Activated naive CD8-positive, alpha-beta T cell treated with anti-CD3 and anti-CD28 coated beads for 36 hours (primary cell): ENCODE measurements at places on chromosomes 1 and 21. TPM values are rescaled to one million over a fixed set of nuclear protein-coding genes. Genes with fewer than 3 reads are reported as not detected.

- peaks cover 8% of the 10 kb centered on the region for H3K27me3 ChIP-seq
- no peak overlapping the region for H3K27ac ChIP-seq
- peaks cover 3% of the 10 kb centered on the region for H3K4me1 ChIP-seq
- H3K36me3 ChIP-seq: no peaks in the 10 kb centered on the region
- no peak for DNase-seq
These were observed 175.7 kb downstream of the KAZN start for GRCh38 chr1:14774225-14774624.

The DHDDS gene
- 45.9 TPM for total RNA-seq

DNA sequence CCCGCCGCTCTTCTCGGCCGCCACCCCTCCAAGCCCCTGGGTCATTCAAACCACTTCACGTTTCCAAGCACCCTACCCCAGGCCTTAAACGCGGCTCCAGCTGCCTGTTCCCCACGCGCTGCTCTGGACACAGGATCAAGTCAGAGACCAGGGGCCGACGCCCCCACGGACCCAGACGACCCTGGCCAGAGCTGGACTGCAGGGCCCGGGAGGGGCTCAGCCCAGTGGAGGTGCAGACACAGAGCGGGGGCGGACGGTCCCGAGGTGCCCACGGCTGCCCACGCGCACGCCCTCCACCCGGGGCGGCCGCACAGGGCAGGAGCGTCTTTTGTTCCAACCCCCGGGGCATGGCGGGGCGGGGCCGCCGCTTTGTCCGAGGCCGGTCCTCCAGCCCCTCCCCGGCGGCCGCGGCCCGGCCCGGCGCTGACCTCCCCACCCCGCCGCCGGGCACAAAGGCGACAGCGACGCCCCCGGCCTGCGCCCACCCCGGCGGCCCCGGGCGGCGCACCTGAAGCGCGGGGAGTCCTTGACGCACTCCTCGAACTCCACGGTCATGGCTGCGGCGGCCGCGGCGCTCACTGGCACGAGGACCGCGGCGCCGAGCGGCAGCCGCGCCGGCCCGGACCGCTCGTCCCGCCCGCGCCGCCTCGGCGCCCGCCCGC, 338 bp downstream of the ACAP3 start:
- DNase-seq: peak; percentile 31
- peak overlapping the region; percentile 85 for H3K4me3 ChIP-seq
- H3K27ac ChIP-seq: peak overlapping the region; percentile 68
- H3K4me1 ChIP-seq: peaks cover 20% of the 10 kb centered on the region

GRCh38 chr1:65443647-65444046, 23.2 kb downstream of the LEPR start:
- H3K27me3 ChIP-seq: no peaks in the 10 kb centered on the region
- no peak overlapping the region for H3K27ac ChIP-seq
- no peak for DNase-seq

DNA sequence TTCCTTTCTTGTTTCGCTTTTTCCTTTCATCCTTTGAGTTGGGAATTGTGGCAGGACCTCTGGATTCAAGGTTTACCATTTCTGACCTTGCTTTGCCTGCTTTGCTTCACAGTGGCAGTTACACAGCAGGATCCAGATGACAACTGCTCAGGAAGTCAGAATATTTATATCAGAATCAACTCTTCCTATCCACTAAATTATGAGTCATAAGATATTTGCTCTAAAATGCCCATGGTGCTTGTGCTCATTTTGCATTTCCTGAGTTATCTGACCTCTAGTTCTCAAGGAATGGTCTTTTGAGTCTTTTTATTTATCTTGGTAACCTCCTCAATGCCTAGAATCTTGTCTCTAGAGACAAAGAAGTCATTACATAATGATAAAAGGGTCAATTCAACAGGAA, 290.8 kb downstream of the LRRC7 start:
- H3K27me3 ChIP-seq: no peaks in the 10 kb centered on the region
- no peaks in the 10 kb centered on the region for H3K36me3 ChIP-seq
- DNase-seq: no peak
- H3K4me3 ChIP-seq: no peak overlapping the region
- no peak overlapping the region for H3K27ac ChIP-seq
- H3K4me1 ChIP-seq: no peaks in the 10 kb centered on the region

- no peaks in the 10 kb centered on the region for H3K27me3 ChIP-seq
- H3K4me3 ChIP-seq: no peak overlapping the region
- H3K4me1 ChIP-seq: no peaks in the 10 kb centered on the region
- H3K36me3 ChIP-seq: no peaks in the 10 kb centered on the region
These were observed 11.3 kb downstream of the GRIK1 start for GRCh38 chr21:29928537-29928936.

- no peak for DNase-seq
- H3K4me3 ChIP-seq: no peak overlapping the region
- peaks cover 5% of the 10 kb centered on the region for H3K4me1 ChIP-seq
- H3K27me3 ChIP-seq: no peaks in the 10 kb centered on the region
These were observed 103.1 kb upstream of the USP24 start for GRCh38 chr1:55318116-55318817.

The AMY1B gene
- total RNA-seq: not detected

DNA sequence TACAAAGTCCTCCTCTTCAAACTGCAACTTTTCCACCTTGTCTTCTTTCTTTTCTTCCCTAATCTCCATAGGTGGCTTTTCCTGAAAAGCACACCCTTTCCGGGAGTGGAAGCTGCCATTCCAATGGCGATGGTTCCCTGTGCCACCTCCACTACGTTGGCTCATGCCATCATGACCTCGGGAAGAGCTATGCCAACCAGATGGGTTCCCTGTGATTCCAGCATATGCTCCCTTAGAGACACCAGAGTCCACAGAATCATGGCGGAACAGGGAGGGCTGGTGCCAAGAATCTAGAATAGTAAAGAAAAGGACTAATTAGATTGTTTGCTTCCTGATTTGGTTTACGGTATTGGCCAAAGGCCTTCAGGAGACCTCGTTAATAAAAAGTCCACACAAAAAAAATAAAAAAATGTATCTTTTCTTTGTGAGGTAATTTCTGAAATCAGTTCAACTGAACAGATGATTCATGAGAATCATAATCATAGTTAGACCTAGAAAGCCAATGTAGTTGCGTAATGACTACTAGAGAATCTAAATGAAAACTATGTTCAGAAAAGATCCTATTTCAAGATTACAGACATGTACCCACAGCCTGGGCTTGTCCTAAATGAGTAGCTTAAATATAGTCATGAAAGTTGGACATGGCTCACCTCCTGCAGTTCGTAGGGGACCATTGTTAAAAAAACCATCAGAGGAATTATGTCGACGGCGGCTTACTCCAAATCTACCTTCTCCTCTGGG, 30.9 kb upstream of the CCDC17 start:
- peaks cover 12% of the 10 kb centered on the region for H3K36me3 ChIP-seq
- H3K4me3 ChIP-seq: no peak overlapping the region
- no peak for DNase-seq
- H3K27me3 ChIP-seq: no peaks in the 10 kb centered on the region

DNA sequence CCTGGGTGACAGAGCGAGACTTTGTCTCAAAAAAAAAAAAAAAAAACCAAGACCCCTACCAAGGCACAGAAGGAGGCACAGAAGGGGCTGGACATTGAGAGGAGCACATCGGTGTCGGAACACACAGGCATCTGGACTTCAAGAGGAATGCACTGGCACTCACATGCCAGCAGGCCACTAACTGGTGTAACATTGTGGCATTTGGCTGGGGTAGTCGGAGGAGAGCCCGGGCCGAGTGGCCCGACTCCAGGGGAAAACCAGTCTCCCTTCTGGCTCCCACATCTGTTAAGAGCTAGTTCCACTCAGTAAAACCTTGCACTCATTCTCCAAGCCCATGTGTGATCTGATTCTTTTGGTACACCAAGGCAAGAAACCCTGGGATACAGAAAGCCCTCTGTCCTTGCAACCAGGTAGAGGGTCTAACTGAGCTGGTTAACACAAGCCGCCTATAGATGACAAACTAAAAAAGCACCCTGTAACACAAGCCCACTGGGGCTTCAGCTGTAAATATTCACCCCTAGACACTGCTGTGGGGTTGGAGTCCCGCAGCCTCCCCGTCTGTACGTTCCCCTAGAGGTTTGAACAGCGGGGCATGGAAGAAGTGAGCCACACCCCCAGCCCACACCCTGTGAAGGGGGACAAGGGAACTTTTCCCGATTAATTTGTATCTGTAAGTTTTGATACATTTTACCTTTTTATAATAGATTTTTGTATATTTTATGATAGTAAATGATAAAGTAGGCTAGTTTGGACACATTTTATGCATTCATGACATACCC, 17.2 kb upstream of the AKIRIN1 start:
- no peak overlapping the region for H3K4me3 ChIP-seq
- H3K27me3 ChIP-seq: no peaks in the 10 kb centered on the region
- peaks cover 7% of the 10 kb centered on the region for H3K36me3 ChIP-seq
- peaks cover 5% of the 10 kb centered on the region for H3K4me1 ChIP-seq

The RNF11 gene
- 28.5 TPM for total RNA-seq

The HES3 gene
- total RNA-seq: not detected

- H3K27ac ChIP-seq: no peak overlapping the region
- no peaks in the 10 kb centered on the region for H3K27me3 ChIP-seq
- H3K4me1 ChIP-seq: peaks cover 8% of the 10 kb centered on the region
These were observed 103.1 kb downstream of the SLC25A24 start for GRCh38 chr1:108097018-108097417.

DNA sequence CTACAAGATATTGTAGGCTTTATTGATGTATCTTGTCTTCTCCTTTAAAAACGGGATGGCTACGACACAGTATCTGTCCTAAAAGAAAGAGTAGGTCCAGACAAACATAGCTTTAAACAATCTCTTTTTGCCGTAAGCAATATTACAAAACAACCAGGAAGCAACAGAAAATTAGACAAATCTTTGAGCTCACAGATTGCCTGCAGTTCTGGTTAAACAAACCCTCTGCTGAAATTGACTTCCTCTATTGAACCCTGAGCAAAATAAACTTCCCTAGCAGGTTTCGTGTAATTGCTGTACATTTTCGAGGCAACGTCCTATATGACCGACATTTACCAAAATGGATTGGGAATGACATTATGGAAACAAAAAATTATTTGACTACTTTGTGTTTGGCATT, 50.6 kb downstream of the CHML start:
- H3K4me3 ChIP-seq: no peak overlapping the region
- H3K36me3 ChIP-seq: no peaks in the 10 kb centered on the region
- no peaks in the 10 kb centered on the region for H3K27me3 ChIP-seq
- no peak overlapping the region for H3K27ac ChIP-seq
- no peak for DNase-seq
- peaks cover 5% of the 10 kb centered on the region for H3K4me1 ChIP-seq

- no peaks in the 10 kb centered on the region for H3K36me3 ChIP-seq
- H3K27ac ChIP-seq: no peak overlapping the region
- no peak overlapping the region for H3K4me3 ChIP-seq
- no peak for DNase-seq
These were observed 438.4 kb downstream of the SIPA1L2 start for GRCh38 chr1:232191560-232191959.

The ESPN gene
- total RNA-seq: 0.44 TPM

DNA sequence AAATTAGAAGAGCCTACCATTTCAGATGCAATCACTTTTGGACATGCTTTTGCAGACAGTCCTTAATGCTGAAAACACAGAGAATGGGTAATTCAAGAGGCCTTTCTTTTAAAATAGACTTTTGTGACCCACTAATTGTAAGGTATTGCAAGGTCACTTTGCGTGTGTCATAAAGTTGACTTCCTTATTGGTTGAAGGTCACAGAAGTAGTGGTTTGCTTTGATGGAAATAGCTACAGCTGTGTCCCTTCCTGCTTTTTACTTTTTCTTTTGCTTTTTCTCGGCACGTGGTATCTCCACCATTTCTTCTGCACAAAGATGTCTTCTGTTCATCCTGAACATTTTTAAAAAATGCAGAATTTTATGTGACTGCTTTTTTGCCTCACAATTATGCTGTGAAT, 146.8 kb downstream of the DYRK1A start:
- H3K27me3 ChIP-seq: no peaks in the 10 kb centered on the region
- H3K36me3 ChIP-seq: peaks cover 43% of the 10 kb centered on the region
- DNase-seq: no peak
- no peak overlapping the region for H3K4me3 ChIP-seq
- no peak overlapping the region for H3K27ac ChIP-seq
- peaks cover 7% of the 10 kb centered on the region for H3K4me1 ChIP-seq

DNA sequence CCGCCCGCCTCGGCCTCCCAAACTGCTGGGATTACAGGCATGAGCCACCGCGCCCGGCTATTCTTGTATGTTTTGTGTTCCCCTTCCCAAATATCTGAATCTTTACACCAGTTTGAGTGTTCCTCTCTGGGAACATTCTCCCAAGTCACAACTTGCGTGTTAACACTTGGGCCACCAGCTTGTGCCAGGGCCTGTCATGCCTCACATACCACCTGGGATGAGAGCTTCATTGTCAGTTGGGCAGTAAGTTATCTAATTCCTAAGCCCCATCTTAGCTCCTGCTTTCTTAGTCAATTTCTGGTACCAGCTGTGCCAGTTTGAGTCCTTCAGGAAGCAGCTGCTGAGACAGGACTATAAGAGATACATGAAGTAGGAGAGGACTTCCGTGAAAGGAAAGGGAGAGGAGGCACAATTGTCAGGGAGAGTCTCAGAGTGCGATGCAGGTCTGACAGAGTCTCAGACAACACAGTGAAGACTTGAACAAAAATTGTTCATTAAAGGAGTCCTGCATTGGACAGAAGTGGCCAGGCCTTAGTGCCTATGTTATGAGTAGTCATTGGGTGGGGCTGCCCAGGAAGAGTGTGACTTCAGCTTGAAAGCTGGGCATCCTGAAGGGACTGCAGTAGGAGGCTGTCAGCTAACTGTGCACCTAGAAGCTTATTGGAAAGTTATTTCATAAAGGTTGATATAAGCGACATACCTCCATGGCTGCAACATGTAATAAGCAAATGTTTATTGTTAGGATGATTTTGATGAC, 17.3 kb downstream of the ZFYVE9 start:
- H3K36me3 ChIP-seq: no peaks in the 10 kb centered on the region
- peaks cover 19% of the 10 kb centered on the region for H3K4me1 ChIP-seq
- no peak overlapping the region for H3K4me3 ChIP-seq
- H3K27me3 ChIP-seq: no peaks in the 10 kb centered on the region
- DNase-seq: no peak

GRCh38 chr1:109886827-109887226, 23.8 kb upstream of the CSF1 start:
- no peaks in the 10 kb centered on the region for H3K27me3 ChIP-seq
- H3K4me1 ChIP-seq: peaks cover 25% of the 10 kb centered on the region
- H3K36me3 ChIP-seq: no peaks in the 10 kb centered on the region
- DNase-seq: no peak

The DISC1 gene
- 2.0 TPM for total RNA-seq

The FCRL2 gene
- total RNA-seq: 0.12 TPM
